ENCODE measurements at places on chromosomes 1 and 21. TPM values are rescaled to one million over a fixed set of nuclear protein-coding genes. Genes with fewer than 3 reads are reported as not detected.

MYBPH gene
- total RNA-seq: 0.43 TPM

CD2 gene
- not detected for total RNA-seq

RGS8 gene
- not detected for total RNA-seq

CFHR1 gene
- total RNA-seq: not detected

WLS gene
- 66.1 TPM for total RNA-seq

AHCTF1 gene
- 35.8 TPM for total RNA-seq

PCSK9 gene
- total RNA-seq: 9.1 TPM

RHBG gene
- total RNA-seq: not detected

SLC16A4 gene
- 73.4 TPM for total RNA-seq

C1orf56 gene
- 2.6 TPM for total RNA-seq

RNF223 gene
- total RNA-seq: not detected

JUN gene
- total RNA-seq: 71.2 TPM

ZSCAN20 gene
- total RNA-seq: 7.7 TPM
